ENCODE measurements at places on chromosomes 13 and 19. TPM values are rescaled to one million over a fixed set of nuclear protein-coding genes. Genes with fewer than 3 reads are reported as not detected.

The CGB5 gene
- 35.7 TPM for total RNA-seq

The ZNF234 gene
- total RNA-seq = 5.0 TPM

The AXL gene
- 170 TPM for total RNA-seq

The ASPDH gene
- not detected for total RNA-seq

The ONECUT3 gene
- not detected for total RNA-seq

The SH2D3A gene
- 1.3 TPM for total RNA-seq
